Ascending aorta (tissue), 2 donors: ENCODE measurements at places on chromosomes 7 and 10.

GRCh38 chr7:66333443-66333842, 128.3 kb downstream of the TPST1 start:
- H3K4me3 ChIP-seq: no peak overlapping the region
- no peak for DNase-seq
- no peaks in the 10 kb centered on the region for H3K36me3 ChIP-seq
- no peak overlapping the region for H3K27ac ChIP-seq
- no peaks in the 10 kb centered on the region for H3K27me3 ChIP-seq

GRCh38 chr10:86259901-86260562, 106.6 kb downstream of the GRID1 start:
- no peaks in the 10 kb centered on the region for H3K4me1 ChIP-seq
- no peaks in the 10 kb centered on the region for H3K36me3 ChIP-seq
- no peak overlapping the region for H3K27ac ChIP-seq

DNA sequence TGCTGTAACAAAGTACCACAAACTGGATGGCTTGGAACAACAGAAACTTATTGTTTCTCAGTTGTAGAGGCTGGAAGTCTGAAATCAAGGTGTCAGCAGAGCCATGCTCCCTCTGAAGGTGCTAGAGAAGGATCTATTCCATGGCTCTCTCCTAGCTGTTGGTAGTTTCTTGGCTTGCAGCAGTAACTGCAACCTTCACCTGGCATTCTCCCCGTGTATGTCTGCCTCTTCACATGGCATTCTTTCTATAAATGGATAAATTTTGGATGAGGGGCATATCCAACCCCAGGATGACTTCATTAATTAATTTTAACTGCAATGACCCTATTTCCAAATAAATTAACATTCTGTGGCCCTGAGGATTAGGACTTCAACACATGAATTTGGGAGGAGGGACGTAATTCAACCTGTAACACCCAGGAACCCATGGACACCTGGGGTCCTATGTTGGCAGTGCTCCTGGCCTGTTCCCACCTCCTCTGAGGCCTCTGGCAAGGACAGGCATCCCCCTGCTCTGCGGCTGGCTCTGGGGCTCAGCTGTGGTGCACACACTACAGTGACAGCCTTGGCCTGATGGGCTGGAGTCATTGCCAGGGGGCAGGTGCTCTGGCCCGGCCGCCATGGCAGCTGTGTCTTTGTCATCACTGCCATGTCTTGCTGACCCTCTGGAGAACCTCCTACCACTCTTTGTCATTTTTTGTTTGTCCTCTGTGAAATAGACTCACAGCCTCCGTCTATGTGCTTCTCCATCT, 30.8 kb downstream of the LSMEM1 start:
- no peak overlapping the region for H3K4me3 ChIP-seq
- no peaks in the 10 kb centered on the region for H3K36me3 ChIP-seq
- no peak overlapping the region for H3K27ac ChIP-seq
- H3K27me3 ChIP-seq: no peaks in the 10 kb centered on the region

GRCh38 chr7:43639858-43640491, 57.1 kb downstream of the STK17A start:
- H3K4me3 ChIP-seq: no peak overlapping the region
- peak overlapping the region; percentile 69 for H3K27ac ChIP-seq
- peak; percentile 75 for DNase-seq
- H3K36me3 ChIP-seq: peaks cover 11% of the 10 kb centered on the region
- peaks cover 7% of the 10 kb centered on the region for H3K4me1 ChIP-seq

GRCh38 chr10:78258323-78259030, 224.8 kb downstream of the RPS24 start:
- H3K27ac ChIP-seq: no peak overlapping the region
- H3K27me3 ChIP-seq: no peaks in the 10 kb centered on the region
- DNase-seq: no peak
- no peak overlapping the region for H3K4me3 ChIP-seq
- H3K4me1 ChIP-seq: peaks cover 10% of the 10 kb centered on the region

GRCh38 chr7:142133731-142134148, 22.2 kb downstream of the MGAM2 start:
- no peak overlapping the region for H3K4me3 ChIP-seq
- H3K36me3 ChIP-seq: no peaks in the 10 kb centered on the region
- H3K27ac ChIP-seq: no peak overlapping the region
- DNase-seq: no peak

GRCh38 chr10:125158601-125159485, 1.5 kb downstream of the CTBP2 start:
- H3K4me1 ChIP-seq: peaks cover 31% of the 10 kb centered on the region
- H3K27ac ChIP-seq: peak overlapping the region; percentile 99
- peak overlapping the region; percentile 96 for H3K4me3 ChIP-seq
- peak; percentile 67 for DNase-seq

DNA sequence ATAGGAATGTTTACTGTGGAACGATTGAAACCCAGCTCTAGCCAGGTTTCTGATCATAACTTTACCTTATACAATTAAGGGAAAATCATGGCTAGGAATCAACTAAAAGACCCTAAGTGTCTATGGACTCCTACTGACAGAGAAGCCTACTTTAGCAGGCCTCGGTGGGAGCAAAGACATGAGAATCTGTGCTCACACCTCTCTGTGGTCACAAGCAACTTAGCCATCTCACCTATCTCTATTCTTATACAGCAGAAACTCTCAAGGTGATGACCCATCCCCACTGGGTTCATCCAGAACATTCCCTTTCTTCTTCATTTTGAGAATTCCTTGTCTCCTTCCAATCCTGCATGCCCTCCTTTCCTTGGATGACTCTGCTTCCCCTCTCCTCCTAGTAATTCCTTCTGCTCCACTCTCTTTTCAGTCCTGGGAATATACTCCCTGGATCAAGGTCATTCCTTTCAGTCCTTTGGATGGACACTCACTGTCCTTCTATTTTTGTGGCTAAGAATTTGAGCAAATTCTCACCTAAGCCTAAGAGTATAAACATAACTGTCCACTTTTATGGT, 2.9 kb downstream of the BLNK start:
- H3K4me1 ChIP-seq: peaks cover 4% of the 10 kb centered on the region
- no peaks in the 10 kb centered on the region for H3K36me3 ChIP-seq
- H3K4me3 ChIP-seq: no peak overlapping the region
- no peaks in the 10 kb centered on the region for H3K27me3 ChIP-seq

GRCh38 chr10:31669357-31669756, 259.3 kb downstream of the ARHGAP12 start:
- H3K36me3 ChIP-seq: no peaks in the 10 kb centered on the region
- no peaks in the 10 kb centered on the region for H3K27me3 ChIP-seq
- no peak overlapping the region for H3K27ac ChIP-seq

DNA sequence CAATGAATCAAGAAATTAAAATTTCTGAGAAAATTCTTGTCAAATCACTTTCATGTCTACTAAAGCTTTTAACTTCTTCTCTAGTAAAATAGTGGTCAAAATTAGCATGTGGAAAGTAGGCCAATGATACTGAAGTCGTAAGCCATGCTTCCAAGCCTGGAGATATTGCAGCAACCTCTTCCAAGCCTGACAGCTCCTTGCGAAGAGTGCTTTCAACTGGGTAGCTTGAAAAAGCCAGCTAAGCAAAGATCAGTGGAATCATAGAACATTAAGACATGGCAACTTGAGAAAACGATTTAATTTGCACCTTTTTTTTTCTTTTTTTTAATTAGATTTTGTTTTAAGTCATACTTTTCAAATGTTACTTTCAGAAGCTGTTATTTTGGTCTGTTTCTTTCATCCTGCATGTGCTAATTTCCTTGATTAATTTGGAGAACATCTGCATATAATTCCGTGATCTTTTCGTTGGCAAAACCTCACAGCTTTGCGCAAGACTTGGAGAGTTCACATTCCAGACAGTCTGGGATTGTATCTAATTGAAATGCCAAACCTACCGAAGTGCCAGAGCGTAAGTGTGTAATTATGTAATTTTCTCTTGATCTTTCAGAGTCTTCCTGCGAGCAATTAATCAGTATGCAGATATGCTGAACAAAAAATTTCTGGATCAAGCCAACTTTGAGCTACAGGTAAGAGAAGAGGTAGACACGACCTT, 142.2 kb upstream of the INSYN2A start:
- no peak overlapping the region for H3K27ac ChIP-seq
- no peak overlapping the region for H3K4me3 ChIP-seq
- no peaks in the 10 kb centered on the region for H3K27me3 ChIP-seq
- DNase-seq: no peak
